Gastroesophageal sphincter (tissue), 4 donors: ENCODE measurements at places on chromosomes 6 and 20.

DNA sequence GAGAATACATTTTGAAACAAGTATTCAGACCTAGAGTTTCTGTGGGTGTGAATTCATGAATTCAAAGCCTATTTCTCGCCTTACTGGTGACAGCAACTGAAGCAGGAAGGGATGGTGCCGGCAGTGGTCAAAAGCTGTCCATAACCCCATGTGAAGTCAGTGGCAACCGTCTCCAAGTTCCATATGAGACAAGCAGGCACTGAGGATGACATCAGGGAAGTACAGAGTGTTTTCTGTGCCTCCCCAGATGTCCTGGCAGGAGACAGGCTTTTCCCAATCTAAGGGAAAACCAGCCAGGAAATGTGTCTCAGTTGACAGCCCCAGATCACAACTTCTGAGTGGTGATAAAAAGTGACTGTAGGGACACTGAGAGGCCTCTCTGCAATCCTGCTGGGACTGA lies 66.6 kb downstream of the HIVEP2 start:
- peak; percentile 42 for ATAC-seq

DNA sequence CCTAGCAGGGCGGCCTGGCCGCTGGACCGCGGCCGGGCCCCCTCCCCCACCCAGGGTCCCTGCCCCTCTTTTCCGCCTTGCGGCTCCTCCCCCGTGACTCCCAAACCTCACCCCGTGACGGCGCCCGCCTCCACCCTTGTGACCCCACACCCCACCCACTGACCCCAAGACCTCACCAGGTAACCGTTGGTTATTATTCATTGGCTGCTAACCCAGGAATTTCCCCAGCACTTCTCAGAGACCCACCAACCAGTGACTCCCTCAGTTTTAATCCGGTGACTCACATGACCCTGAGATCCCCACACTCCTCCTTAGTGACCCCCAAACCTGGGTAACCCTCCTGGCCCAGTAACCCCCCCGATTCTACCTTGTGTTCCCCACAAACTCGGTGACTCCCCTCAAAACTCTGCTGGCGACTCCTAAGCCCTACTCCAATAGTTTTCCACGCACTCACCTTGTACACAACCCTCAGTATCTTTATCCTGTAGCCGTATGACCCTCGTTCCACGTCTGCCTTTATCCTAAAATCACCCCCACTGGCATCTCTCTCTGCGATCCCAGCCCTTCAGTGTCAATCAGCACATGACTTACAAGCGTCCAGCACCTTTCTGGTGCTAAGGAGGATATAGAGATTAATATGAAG lies 534 bp downstream of the ZNF76 start:
- ATAC-seq: peak; percentile 59

- no peak for ATAC-seq
These were observed 18.8 kb downstream of the ZKSCAN3 start for GRCh38 chr6:28368522-28368921.

- ATAC-seq: no peak
These were observed 75.9 kb downstream of the PLCG1 start for GRCh38 chr20:41213150-41213820.

- ATAC-seq: no peak
These were observed 35.3 kb upstream of the CCND3 start for GRCh38 chr6:41976794-41977484.

- peak; percentile 66 for ATAC-seq
These were observed 5.0 kb downstream of the DST start for GRCh38 chr6:56637640-56638039.
